ENCODE measurements at places on chromosomes 11 and 22.
A peak's percentile ranks its signal among the peaks of the same experiment; 100 is the strongest.

DNA sequence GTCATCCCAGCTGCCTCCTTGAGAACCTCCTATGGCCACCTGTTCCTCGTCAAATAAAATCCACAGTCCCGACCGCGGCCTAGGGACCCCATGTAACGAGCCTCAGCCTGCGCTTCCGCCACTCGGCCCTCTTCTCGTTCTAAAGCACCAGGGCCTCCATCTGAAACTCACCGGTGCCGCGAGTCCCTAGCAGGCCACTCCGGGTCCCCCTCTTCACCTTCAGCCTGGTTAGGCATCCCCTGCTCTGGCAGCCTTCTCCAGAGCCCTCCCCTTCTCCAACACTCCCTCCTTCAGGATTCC is 2.4 kb upstream of the SSTR3 start:
- no peak for DNase-seq

GRCh38 chr11:134628426-134628825 is 216.4 kb upstream of the B3GAT1 start:
- no peak for DNase-seq

DNA sequence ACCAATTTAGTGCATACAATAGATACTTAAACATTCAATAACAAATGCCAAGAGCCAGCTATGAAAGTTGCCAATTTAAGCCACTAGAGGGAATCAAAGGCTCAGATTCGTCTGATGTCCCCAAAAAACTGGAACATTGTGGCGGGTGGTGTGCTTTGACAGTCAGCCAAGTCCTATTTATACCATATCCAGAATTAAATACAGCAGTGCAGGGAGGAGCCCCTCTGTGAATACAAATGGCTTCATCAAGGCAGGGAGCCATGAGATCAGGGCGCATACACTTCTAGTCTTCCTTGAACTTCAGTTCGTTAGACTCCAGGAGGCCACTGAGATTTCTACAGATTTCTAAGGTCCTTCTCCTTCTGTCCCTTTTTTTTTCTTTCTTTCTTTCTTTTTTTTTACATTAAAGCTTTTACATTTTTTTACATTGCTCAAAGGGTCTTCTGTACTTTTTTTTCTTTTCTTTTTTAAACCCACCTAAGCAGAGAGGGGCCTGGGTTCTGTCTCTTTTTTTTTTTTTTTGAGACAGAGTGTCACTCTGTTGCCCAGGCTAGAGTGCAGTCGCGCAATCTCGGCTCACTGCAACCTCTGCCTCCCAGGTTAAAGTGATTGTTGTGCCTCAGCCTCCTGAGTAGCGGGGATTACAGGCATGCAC is 41.5 kb upstream of the HSPA8 start:
- peak; percentile 67 for DNase-seq

DNA sequence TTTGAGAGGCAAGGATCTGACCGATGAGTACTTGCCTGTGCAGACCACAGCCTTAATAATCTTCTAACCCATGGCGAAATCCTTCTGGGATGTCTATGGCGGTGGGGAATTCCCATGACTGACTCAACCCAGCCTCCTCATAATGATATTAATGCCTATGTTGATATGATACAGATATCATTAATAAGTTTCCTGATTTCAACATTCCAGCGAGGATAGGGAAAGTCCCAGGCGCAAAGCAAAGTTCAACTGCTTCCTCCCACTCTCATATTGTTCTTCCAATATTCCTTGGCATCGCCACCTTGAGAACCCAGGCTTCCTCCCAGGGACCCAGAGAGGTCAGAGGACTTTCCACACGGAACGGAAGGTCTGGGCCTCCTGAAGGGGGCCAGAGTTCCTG is 110.3 kb upstream of the TMEM45B start:
- DNase-seq, result no peak

GRCh38 chr22:42425989-42426355 is 6.2 kb downstream of the NFAM1 start:
- DNase-seq, result no peak

DNA sequence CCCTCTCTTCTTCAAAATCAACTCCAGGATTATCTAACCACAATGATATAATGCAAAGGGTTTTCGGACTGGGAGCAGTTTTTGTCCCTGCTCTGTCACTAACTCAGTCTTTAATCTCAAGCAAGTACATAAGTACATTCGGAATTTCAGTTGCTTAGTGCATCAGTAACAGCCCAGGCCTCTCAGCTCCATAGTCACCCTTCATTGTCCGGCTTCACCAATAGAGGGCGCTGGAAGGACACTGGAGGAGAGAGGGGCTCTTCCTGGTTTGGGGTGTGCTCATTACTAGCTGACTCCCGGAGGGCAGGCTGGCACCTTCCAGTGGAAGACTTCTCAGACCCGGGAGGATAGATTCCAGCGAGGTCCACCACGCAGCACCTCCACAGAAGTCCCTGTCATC is 90.4 kb upstream of the PDGFD start:
- no peak for DNase-seq

- DNase-seq, result no peak
Observed at GRCh38 chr11:77381729-77382665, 80.5 kb upstream of the GDPD4 start.

DNA sequence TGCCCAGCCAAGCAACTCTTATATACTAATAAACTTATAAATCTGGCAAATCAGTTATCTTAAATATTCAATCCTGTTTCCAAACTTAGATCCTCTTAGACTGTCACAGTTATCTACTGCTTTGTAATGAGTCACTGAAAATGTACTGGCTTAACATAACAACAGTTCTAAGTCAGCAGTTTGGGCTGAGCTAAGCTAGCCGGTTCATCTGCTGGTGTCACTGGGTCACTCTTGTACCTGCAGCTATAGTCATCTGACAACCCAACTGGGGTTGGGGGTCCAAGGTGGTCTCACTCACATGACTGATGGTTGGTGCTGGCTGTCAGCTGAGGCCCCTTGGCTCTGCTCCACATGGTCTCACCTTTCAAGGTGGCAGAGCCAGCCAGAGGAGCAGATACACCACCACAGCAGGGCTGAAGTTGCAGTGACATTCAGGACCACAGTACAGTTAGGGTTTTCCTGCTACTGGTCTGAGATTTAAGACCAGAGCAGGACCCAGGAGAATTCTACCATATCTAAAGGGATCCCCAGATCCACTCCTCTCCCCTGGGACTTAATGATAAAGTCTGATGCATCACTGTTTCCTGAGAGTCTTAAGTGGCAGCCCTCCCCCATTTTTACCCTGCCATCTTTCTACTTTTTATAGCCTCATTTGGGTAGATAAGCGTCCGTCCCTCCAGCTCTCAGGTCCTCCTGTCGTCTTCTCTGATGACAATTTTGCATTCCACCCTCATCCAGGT is 7.9 kb upstream of the MACROD1 start:
- DNase-seq, result no peak

DNA sequence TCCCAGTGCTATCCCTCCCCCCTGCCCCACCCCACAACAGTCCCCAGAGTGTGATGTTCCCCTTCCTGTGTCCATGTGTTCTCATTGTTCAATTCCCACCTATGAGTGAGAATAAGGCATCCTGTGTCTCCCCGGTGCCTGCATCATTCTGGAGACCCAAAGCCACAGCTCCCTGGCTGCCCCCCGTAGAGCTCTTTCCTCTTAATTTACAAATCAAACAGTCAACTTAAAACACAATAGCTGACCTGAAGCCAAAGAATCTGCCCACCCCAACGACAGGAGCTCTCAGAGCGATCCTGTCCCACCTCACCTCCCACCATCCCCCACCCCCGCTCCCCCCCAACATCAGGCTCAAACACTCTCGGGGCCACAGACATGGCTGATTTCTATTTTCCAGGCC is 558.3 kb downstream of the BRD1 start:
- DNase-seq, result no peak

- no peak for DNase-seq
Observed at GRCh38 chr11:73980001-73980961, 2.4 kb downstream of the UCP2 start.

DNA sequence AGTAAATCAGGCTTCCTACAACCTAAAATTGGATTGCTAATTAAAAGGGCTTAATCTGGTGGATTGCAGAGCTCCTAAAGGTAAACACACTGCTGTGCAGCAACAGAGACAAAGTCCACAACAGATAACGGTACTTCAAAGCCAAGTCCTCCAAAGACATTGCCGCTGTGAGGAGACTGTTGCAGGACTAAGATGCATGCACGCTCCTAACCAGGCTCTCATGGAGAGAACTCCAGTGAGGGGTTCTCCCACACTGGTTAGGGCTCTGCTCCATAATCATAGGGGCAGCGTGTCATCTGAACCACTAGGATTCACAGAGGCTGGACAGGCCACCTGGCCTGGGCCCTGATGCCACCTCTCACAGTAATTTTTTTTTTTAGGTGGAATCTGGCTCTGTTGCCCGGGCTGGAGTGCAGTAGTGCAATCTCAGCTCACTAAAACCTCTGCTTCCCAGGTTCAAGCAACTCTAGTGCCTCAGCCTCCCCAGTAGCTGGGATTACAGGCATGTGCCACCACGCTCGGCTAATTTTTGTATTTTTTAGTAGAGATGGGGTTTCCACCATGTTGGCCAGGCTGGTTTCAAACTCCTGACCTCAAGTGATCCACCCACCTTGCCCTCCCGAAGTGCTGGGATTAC is 56.9 kb upstream of the ARFGAP3 start:
- no peak for DNase-seq

GRCh38 chr22:46867106-46867505 is 104.7 kb downstream of the TBC1D22A start:
- no peak for DNase-seq

DNA sequence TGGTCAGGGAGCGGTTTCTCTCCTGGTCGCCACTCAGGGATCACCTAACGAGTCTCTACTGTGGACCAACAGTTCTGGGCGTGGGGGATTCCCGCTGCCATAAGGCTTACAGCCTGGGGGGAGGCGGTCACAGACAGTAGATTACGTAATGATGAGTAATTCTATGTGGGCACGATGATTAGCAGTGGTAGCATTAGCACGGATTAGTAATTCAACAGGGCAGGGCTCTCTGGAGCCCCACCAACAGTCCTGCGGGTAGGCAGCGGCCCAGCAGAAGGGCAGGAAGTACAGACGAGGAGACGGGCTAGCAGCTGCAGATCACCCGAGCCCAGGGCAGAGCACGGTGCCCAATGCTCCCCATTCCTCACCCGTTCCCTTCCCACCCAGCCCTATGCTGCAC is 3.6 kb downstream of the SHISAL1 start:
- DNase-seq, result no peak

DNA sequence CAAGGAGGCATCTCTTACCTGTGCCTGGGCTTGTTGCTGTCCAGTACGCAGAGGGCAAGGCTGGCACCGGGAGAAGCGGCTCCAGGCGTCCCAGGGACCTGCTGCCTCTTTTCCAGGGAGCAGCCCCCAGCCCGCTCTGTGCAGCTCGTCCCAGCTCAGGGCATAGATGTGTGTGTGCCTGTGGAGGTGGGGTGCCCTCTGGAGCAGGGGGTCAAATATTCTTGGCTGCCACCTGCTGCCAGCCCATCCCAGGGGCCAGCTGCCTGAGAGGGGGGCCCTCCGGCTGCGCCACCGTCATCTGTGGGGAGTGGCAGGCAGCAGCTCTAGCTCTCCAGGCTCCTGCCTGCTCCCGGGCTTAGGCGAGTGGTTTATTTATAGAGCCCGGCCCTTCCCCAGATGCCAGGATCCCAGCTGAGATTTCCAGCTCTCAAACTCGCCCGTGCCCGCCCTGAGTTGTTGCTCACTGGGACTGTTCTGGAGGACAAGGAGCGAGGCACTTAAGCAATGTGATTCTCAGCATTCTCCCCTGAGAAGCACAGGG is 87.5 kb downstream of the RTL6 start:
- DNase-seq, result no peak

- no peak for DNase-seq
Observed at GRCh38 chr22:39149915-39150847, 2.3 kb downstream of the CBX7 start.

GRCh38 chr11:79437278-79437980 is 3.4 kb downstream of the TENM4 start:
- no peak for DNase-seq

DNA sequence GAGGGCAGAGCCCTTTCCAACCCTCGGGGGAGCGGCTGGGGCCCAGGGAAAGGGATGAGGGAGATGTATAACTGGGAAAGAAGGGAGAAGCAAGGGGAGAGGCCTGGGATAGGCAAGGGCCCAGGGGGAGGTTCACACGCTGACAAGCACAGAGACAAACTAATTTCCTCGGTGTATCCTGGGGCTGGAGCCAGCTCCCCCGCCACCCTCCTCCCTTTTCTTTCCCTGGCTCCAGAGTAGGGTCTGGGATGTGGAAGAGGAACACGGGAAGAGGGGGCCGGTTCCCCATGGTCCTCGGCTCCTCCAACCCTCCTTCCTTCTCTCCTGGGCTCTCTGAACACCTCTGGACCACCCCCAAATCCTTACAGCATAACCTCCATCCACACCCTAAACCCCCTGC is 6.9 kb downstream of the CLCF1 start:
- DNase-seq, result no peak

DNA sequence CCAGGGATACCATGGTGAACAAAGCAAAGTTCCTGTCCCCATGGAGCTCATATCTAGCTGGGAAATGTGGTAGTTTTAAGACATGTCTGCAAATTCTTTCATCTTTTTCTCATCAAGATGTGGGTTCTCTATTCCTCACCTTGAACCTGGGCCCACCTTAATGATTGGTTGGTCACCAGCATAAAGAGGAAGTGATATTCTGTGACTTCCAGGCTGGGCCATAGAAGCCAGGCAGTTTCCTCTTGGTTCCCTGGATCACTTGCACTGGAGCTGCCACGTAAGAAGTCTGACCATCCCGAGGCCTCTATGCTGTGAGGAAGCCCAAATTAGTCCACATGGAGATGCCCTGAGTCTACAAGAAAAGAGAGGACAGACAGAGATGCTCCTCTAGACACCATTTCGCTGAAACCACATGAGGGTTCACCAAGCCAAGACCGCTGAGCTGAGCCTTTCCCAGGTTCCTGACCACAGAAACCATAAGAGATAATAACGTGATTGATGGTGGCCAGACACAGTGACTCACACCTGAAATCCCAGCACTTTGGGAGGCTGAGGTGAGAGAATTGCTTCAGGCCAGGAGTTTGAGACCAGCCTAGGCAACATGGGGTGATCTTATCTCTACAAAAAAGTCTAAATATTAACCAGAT is 119.5 kb upstream of the ISX start:
- DNase-seq, result no peak

GRCh38 chr11:25741886-25742285 is 590.0 kb upstream of the ANO3 start:
- no peak for DNase-seq

DNA sequence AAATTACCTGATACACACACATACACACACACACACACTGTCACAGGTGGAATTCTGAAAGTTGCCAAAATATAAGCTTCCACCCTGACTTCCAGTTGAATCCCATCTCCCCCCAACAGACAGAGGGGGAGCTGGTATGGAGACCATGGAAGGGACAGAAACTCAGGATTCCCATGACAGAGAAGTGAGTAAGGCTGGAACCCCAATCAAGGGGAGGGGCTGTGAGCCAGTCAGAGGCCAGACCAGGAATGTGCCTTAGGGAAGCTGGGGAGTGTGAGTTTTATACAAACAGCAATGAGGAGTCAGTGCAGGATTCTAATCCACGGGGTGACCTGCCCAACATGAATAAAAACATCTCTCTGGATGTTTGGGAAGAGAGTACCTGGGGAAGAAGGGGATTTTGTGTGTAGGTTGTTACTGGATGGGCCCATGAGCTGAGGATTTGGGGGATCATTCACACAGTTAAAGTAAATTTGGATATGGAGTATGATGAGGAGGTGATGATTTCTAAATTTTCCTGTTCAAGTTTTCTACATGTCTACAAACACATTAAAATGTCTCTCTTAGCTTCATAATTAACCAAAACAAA is 38.7 kb upstream of the TOP3B start:
- DNase-seq, result no peak

Measured in DMS79 (cell line).